ENCODE measurements at places on chromosomes 5 and 9. TPM values are rescaled to one million over a fixed set of nuclear protein-coding genes. Genes with fewer than 3 reads are reported as not detected.

Gene PDE6A
- 0.07 TPM for total RNA-seq

Gene PRRX2
- 3.5 TPM for total RNA-seq

DNA sequence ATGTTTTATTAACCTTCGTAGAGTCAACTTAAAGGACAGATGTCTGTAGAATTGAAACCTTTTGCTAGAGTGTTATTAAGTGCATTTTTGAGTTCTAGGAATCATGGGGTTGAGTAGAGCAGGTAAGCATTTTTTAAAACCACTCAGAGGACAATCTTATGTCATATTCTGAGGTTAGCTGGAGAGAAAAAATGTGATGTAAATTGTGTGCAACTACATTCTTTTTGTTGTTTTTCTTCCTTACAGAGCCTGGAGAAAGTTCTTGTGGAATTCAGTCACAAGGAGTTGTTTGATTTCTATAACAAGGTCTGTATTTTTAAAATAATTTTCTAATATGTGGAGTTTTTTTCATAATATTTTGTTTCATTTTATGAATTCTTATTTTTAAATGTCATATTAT is 206.4 kb downstream of the COMMD10 start:
- no peak for DNase-seq
- H3K4me3 ChIP-seq = no peak overlapping the region
- H3K27ac ChIP-seq = no peak overlapping the region
- H3K36me3 ChIP-seq = no peaks in the 10 kb centered on the region
- H3K4me1 ChIP-seq = no peaks in the 10 kb centered on the region

- H3K27me3 ChIP-seq = no peaks in the 10 kb centered on the region
- no peak for DNase-seq
- H3K4me1 ChIP-seq = no peaks in the 10 kb centered on the region
- no peaks in the 10 kb centered on the region for H3K36me3 ChIP-seq
Measured at GRCh38 chr5:127416906-127417305, 100.5 kb upstream of the PRRC1 start.
